ENCODE measurements at places on chromosomes 11 and 22.

GRCh38 chr11:555780-556661 is 4.5 kb downstream of the LMNTD2 start:
- DNase-seq: no peak

DNA sequence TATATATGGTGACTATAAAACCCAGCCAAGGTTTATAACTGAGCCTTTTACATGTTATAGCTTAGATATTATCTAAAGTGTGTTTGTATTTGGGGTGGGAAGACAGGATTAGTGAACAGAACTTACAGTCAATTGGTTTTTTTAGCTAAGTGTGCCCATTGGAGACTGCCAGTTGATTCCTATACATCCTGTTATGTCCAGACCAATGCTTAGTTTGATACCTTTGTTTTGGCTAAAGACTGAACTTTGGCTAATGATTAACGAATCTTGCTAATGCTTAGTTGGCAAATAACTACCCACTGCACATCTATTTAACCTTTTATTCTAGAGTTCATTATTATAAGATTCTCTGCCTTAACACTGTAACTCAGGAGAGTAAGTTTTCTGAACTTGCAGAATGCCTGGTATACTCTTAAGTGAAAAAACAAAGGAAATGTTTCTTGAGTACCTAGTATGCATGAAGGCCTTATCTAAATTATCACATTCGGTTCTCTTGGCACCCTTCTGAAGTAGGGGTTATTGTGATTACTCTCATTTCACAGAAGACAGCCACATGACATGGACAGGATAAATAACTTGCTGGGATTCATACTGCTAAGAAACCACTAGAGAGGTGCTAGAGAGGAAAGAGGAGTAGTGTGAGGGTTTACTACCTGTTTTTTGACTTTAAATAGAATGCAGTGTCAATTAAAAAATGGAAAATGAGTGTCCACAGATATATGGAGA is 54.0 kb downstream of the KREMEN1 start:
- DNase-seq: no peak

- no peak for DNase-seq
Measured at GRCh38 chr11:128517451-128518230, 69.7 kb downstream of the ETS1 start.

DNA sequence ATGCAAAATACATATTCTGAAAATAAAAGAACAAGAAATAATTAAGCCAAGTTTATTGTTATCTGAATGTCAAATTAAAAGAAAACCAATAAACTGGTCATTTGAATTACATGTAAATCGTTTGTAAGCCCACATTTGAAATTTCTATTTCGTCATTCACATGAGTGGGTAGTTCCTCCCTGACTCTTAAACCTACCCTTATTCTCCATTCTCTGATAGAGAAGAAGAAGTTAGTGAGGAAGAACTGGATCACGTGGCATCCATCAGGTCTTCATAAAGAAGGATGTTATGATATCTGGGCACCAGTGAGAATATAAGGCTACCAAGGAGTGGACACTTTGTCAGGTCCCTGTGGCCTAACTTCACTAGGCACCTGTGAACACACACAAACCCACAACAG is 328.1 kb downstream of the OPCML start:
- no peak for DNase-seq

DNA sequence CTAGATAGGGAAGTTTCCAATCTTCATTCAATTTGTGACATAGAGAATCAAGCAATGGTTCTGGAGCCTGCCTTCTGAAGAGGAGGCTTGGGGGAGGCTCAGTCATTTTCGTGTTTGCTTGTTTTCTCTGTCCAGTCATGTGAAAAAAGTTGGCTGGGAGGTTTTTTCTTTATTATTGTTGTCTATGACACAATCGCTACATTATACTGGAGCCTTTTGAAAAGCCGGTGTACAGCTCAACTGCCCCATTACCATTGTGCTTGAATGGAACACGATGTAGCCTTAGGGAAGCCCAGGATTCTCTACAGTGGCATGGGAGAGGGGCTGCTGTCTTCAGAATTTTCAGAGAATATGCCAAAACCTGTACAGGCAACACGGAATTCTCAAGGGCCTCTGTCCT is 57.9 kb upstream of the NCAM1 start:
- DNase-seq: no peak

- DNase-seq: no peak
Measured at GRCh38 chr11:46490666-46491065, 99.1 kb upstream of the CHRM4 start.

Data from left forelimb (tissue), 1 donor.